ENCODE measurements at places on chromosomes 2 and 18. TPM values are rescaled to one million over a fixed set of nuclear protein-coding genes. Genes with fewer than 3 reads are reported as not detected.

DNA sequence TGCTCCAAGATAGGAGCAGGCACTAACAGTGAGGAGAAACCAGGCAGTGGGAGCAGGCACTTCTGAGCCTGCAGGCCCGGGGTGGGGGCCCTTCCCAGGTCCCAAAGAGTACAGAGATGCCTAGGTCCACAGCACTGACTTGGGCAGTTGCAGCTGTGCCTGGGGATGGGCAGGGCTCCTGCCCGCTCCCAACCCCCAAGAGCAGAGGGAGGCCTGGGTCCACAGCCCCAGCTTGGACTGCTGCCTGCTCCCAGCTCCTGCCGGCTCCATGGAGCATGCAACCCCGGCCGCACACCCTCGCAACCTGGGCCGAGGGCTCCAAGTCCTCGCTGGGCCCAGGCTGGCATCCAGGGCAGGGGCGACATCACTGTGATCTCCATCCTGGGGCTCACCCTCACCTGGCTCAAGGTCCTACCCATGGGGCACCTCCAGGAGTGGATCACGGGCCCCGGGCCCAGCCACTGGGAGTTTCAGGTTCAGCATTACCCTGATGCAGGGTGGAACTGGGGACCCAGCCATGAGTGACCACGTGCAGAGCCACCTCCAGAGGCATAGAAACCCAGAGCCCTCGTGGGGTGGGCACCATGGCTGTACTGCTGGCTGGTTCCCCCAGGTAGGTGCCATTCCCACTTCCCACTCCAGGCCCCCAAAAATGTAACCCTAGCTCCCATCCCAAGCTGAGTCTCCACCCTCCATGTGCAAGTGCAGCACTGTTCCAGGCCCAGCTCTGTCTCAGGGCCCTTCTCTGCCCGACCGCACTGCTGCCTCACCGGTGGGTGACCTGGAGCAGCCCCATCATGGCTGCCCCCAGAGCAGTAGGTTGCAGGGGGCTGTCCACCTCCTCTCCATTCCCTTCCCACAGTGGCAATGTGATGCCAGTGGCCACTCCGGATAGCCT lies 325.6 kb downstream of the NR4A2 start:
- DNase-seq: no peak

DNA sequence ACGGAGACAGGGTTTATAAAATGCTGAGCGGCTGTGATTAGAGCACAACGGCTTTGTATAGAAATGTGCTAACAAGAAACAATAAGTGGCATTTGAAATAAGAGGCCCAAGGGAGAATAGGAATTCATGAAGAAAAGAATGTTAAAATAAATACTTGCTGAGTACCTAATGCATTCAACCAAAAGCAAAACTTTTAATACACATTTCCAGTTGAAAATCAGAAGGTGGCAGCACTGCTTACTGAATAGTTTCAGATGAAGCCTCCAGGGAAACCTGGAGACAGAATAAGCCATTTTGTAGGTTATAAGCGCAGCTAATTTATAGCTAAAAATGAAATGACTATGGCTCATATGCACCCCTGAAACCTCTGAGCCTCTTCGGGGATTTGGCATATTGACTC lies 286.6 kb downstream of the DPP10 start:
- no peak for DNase-seq

Gene CCDC121
- 7.2 TPM for total RNA-seq

Gene VWC2L
- not detected for total RNA-seq

Gene FAP
- 12.0 TPM for total RNA-seq

- DNase-seq: no peak
These were observed 11.6 kb downstream of the TRIB2 start for GRCh38 chr2:12728221-12728777.

- no peak for DNase-seq
These were observed 190.4 kb upstream of the ID2 start for GRCh38 chr2:8491296-8492027.

Gene CD207
- total RNA-seq: not detected

DNA sequence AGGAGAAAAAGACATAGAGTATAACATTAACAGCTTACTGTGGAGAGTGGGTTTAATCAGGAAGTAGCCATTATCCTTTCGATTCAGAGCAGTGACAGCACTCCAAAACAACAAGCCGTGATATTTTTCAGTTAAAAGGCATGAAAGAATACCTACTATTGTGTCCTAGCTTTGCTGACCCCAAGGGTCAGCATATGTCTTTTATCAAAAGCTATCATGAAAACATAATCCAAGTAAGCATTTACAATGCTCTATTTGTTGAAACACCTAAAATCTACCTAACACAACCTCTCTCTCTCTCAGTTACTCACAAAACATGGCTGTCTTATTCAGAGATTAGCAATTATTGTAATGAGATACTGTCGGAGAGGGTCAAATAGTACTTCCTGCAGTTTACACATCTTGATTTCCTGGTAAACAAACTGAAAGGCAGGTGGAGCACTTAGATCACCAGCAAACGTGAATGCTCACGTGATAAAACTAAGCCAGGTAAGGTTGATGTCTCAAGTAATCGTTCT lies 100.0 kb downstream of the BAZ2B start:
- no peak for DNase-seq

Gene LYPD1
- 0.22 TPM for total RNA-seq

DNA sequence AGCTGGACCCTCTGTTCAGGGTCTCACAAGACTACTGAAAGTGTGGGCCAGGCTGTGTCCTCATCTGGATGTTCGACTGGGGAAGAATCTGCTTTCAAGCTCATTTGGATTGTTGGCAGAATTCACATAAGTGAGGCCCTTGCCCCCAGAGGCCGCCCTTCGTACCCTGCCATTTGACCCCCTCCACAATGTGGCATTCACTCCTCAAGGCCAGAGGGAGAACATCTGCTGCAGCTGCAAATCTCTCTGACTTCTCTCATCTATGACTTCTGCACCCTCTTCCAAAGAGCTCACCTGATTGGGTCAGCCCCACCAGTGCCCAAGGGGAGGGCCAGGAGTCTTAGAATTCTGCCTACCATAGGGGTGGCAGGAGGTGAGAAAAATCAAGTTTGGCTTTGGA lies 3.9 kb upstream of the CNDP2 start:
- DNase-seq: no peak

Gene SCN9A
- 13.6 TPM for total RNA-seq

Gene PUM2
- 78.2 TPM for total RNA-seq

GRCh38 chr2:234796045-234796591 lies 155.7 kb upstream of the SH3BP4 start:
- no peak for DNase-seq

Gene INPP1
- 14.7 TPM for total RNA-seq

- no peak for DNase-seq
These were observed 1.5 kb downstream of the TEX261 start for GRCh38 chr2:70992945-70993853.

Measured in tibial nerve (tissue), 4 donors.